ENCODE measurements at places on chromosomes 6 and 20.

DNA sequence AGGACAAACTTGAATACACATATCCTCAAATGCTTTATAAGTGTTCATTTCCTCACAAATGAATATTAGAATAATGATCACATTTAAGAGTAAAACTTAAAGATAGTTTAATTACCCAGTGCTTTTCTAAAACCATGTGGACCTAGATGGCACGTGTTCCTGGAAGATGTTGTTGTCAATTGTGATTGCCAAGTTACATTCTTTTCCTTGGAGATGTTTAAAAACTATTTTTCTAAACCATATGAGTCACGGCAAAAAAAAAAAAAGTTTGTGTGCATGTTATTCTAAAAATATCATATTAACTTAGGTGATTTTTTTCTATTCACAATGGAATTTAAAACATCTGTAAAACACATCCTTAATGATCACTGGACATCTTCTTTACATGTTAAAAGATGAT is 51.1 kb downstream of the RCAN2 start:
- DNase-seq, result no peak

- no peak for DNase-seq
These were observed 1.1 kb upstream of the SLC22A23 start for GRCh38 chr6:3457710-3458602.

- DNase-seq, result no peak
These were observed 9.7 kb downstream of the STMN3 start for GRCh38 chr20:63643499-63643898.

GRCh38 chr6:126550323-126550722 is 210.4 kb downstream of the CENPW start:
- DNase-seq, result no peak

GRCh38 chr6:151722342-151722741 is 85.1 kb upstream of the ESR1 start:
- DNase-seq, result no peak

GRCh38 chr6:125194941-125195340 is 41.4 kb downstream of the TPD52L1 start:
- DNase-seq, result no peak

DNA sequence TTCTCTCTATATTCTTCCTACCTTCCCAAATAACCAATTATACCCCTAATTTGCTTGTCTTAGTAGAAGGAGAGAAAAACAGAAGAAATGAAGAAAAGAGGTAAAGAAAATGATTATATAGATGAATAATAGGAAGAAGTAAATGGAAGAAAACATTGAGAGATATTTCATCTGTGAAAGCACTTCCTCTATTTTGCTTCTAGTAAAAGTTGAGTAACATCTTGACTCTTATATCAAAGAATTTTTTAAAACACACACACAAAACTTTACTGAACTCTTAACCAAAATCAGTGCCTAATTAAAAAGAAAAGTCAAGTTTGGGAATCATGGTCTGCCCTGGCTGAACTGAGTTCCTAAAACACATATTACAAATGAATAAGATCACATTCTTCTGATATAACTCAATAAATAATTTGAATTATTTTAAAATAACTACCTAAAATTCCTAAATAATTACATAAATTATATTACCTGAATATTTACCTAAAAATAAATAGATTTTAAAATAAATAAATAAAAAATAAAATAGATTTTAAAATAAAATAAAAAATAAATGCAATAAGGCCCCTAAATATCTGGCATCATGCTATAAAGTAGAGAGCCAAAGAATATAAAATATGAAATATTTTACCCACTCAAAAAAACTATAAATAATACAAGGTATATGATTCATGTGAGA is 8.8 kb downstream of the SLC17A2 start:
- no peak for DNase-seq

DNA sequence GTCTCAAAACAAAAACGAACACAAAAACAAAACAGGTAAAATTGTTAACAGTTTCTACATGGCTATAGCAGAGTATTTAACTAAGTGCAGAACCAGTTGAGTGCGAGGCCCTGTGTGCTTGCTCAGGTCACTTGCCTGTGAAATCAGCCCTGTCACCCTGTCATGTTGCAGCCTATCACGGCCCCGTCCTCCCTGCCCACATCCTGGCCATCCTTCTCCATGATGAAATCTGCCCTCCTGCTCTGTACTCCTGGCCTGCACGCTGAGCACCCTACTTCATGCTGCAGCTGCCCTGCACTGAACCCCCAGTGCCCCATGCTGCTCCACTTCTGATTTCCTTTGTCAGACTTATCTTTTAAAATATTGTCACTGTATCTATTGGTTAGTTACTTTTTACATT is 62.4 kb downstream of the DTD1 start:
- DNase-seq, result no peak

- no peak for DNase-seq
These were observed 5.6 kb upstream of the CFB start for GRCh38 chr6:31940256-31940664.

DNA sequence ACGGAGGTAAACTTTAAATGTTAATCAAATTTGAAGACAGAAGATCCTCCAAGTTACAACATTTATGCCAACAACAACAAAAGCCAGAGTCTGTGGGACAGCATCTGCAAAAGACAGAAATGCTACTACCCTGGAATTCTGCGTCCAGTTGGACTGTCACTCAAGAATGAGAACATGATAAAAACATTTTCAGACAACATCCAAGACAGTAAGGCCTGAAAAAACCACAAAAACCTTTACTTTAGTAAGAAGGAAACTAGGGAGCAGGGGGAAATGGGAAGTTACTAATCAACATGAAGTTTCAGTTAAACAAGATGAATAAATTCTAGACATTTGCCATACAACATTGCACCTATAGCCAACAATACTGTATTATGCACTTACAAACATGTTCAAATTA is 77.6 kb downstream of the MLIP start:
- DNase-seq, result no peak

GRCh38 chr6:107523054-107523791 is 33.3 kb downstream of the SOBP start:
- no peak for DNase-seq

GRCh38 chr20:37925265-37926165 is 22.6 kb downstream of the VSTM2L start:
- no peak for DNase-seq

GRCh38 chr6:32416036-32416435 is 9.1 kb upstream of the BTNL2 start:
- DNase-seq, result no peak

DNA sequence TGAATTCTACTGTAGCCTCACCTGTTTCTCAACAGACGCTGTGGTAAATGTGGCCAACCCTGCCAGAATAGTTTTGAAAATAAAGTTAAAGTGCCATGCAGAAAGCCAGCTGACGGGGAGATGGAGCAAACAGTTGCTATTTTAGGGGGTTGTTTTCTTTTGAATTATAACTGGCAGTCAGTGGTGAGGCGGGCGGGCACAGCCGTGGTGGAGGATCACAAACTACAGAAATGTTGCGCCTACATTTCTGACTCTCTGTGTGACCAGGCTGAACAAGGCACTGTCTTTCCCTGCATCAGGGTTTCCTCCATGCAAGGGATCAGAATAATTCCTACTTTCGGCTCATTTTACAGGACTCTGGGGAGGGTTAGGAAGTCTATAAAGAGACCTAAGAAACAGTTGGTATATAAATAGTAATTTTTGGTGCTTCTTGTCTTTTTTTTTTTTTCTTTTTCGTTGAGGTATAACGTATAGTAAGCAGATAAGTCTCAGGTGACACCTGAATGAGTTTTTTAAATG is 17.2 kb downstream of the CHMP4B start:
- no peak for DNase-seq

DNA sequence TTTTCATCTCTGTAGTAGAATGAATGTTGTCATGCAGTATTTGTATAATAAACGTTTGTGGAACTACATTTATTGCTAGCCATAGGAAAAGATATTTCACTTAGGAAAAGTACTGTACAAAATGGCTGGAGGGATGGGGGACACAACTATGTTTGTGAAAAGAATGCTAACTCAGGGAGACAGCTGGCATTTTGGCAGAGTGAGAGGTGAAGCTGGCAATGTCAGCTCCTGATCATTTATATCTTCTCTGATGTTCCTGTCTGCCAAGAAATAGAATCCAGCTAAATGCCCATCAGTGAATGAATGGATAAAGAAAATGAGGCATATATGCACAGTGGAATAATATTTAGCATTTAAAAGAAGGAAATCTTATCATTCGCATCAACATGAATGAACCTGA is 313.0 kb upstream of the IRAK1BP1 start:
- no peak for DNase-seq

DNA sequence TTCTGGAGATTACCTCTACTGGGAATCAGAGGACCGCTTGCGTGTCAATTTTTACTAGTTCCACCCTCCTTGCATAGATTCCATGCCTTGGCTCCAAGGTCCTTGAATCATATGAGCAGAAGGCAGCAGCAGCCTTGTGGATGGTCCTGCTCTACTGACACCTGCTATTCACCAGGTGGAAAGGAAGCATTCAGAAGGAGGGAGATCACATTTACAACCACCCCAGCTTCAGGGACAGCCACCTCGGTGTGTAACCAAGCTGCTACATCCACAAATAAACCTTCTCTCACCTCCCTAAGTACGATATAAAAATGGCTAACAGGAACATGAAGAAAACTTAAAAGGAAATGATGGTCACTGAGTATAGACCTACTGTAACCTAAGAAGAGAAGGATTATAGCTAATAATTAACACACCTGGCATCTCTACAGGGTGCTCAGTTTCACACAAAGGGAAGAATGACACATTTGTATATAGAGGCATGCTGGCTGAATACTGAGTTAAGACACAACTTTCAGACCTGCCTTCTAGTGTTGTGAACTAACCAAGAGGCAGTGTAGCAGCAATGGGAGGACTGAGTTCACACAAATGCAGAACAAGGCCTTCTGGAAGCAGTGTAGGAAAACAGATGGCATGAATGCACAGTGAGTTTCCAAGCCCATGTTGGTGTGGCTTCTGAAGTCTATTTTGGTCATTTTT is 46.3 kb upstream of the SRPK1 start:
- no peak for DNase-seq

DNA sequence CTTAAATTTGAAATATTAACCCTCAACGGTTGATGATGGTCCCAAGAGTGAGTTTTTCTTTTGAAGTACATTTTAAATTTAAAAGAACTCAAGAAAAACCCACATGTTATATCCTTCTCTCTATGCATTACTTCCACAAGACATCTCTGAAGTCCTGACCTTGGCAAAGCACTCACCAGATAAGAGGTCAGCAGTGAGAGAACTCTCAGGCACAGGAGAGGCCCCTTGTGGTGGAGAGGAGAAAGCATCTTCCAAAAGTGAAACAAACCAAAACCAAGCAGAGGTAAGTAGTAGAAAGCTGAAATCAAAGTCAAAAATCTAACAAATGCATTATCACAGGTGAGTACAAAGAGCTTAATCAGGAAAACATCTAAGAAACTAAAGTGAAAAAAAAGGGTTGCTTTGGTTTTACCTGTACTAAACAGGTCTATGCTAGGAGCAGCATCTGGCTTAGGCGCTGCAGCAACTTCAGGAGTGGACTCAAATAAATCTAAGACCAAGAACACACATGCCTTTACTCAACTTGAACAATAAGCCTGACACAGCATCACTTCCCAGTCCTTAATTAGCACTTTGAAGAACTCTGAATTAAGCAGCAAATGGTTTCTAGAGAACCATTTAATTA is 80.5 kb downstream of the PRSS35 start:
- DNase-seq, result no peak

DNA sequence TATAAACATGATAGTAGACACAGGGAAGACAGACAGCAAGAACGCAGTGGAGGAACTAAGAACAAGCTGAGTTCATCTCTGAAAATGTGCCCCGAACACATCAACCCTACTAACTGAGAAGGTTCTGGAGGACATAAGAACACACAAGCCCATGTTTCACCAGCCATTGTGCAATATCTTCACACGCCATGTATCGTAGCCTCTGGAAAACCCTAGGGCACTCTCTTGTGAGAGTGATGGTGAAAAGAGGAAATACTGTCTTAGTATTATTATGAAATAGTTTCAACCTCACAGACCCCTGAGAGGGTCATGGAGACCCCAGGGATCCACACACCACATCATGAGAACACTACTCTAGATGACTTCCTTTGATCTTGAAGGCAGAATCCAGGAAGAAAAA is 26.1 kb upstream of the FOXF2 start:
- no peak for DNase-seq
